ENCODE measurements at places on chromosomes 1 and 21.

- DNase-seq, result no peak
Observed at GRCh38 chr1:234619071-234619480, 9.1 kb upstream of the IRF2BP2 start.

DNA sequence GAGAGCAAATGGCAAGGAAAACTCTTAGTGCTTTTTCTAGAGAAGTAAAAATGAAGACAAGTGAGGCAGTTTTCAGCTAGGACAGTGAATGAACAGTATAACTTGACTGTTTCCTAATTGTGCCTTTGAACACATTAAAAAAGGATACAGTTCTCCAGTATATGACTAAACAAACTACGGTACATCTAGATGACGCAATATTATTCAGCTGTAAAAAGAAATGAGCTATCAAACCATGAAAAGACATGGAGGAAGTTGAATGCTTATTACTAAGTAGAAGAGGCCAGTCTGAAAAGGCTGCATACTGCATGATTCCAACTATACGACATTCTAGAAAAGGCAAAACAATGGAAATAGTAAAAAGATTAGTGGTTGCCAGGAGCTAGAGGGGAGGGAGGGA lies 206.3 kb downstream of the SIPA1L2 start:
- DNase-seq, result no peak

- DNase-seq, result no peak
Observed at GRCh38 chr1:232033285-232033684, 406.7 kb downstream of the DISC1 start.

- DNase-seq, result no peak
Observed at GRCh38 chr1:241598249-241598648, 41.9 kb downstream of the CHML start.

- DNase-seq, result no peak
Observed at GRCh38 chr1:31793086-31793485, 22.7 kb downstream of the SPOCD1 start.

DNA sequence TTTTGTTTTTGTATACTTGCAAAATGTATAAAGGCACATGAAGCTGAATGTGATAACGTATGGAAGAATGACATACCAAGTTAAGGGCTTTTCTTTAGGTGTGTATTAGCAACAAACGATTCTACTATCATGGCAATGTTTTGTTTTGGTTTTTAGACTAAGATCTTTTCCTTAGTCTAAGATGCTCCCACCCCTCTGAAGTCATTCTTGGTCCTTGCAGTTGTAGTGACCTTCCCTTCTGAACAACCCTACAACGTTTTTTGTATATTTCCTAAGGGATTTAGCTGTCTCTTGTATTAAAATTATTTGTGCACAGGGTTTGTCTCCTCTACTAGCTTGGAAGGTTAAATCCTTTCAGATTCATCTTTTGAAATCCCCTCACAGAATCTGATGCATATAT lies 61.0 kb downstream of the SPAG17 start:
- no peak for DNase-seq

- DNase-seq, result no peak
Observed at GRCh38 chr1:184145083-184145482, 93.6 kb downstream of the TSEN15 start.

- DNase-seq, result peak; percentile 43
Observed at GRCh38 chr21:32806810-32807386, 35.3 kb upstream of the PAXBP1 start.

- DNase-seq, result no peak
Observed at GRCh38 chr1:173870252-173871075, 2.3 kb downstream of the ZBTB37 start.

DNA sequence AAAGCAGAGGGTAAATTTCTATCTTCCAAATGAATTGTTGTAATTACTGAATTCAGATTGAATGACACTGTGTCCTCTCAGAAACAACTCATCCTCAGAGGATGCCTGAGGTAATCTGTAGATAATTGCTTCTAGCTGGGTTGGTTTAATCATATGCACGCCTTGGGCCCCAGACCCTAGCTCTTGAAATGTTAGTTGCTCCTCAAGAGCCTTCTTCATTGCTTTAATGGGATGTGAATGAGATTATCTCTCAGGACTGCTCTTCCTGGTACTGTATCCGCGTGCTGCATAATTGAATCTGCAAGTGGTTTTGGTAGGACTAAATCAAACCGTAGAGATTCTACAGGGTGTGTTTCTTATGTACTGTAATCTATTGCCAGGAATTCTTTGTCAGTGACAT lies 569.3 kb upstream of the NEGR1 start:
- DNase-seq, result no peak

DNA sequence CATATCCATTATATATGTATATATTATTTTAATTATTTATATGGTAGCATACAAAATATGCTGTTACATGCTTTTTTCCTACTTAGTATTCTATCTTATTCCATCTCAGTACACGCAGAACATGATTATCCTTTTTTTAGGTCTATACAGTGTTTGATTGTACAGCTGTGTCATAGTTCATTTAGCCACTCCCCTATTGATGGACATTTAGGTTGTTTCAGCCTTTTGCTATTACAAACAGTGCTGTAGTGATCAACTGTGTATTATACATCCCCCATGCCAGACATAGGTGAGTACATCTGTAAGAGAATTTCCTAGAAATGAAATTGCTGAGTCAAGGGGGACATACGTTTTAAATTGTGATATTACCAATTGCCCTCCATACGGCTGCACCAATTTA lies 15.6 kb downstream of the LACTBL1 start:
- DNase-seq, result no peak

- DNase-seq, result no peak
Observed at GRCh38 chr1:171983584-171983983, 142.3 kb downstream of the DNM3 start.

- no peak for DNase-seq
Observed at GRCh38 chr1:2566101-2567045, 10.2 kb downstream of the TNFRSF14 start.

- DNase-seq, result no peak
Observed at GRCh38 chr1:193785850-193786420, 599.5 kb upstream of the B3GALT2 start.

DNA sequence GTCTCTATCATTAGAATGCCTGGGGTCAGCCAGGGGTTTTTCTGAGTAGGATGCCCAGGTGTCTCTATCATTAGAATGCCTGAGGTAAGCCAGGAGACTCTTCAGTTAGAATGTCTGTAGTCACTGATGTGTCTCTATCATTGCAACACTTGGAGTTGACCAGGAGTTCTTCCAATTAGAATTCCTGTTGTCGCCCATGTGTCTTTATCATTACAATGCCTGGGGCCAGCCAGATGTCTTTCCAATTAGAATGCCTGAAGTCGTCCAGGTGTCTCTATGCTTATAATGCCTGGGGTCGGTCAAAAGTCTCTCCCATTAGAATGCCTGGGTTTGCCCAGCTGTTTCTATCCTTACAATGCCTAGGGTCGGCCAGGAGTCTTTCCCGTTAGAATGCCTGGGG lies 55.8 kb downstream of the RNF187 start:
- no peak for DNase-seq

- no peak for DNase-seq
Observed at GRCh38 chr1:176485083-176485482, 22.1 kb downstream of the PAPPA2 start.

DNA sequence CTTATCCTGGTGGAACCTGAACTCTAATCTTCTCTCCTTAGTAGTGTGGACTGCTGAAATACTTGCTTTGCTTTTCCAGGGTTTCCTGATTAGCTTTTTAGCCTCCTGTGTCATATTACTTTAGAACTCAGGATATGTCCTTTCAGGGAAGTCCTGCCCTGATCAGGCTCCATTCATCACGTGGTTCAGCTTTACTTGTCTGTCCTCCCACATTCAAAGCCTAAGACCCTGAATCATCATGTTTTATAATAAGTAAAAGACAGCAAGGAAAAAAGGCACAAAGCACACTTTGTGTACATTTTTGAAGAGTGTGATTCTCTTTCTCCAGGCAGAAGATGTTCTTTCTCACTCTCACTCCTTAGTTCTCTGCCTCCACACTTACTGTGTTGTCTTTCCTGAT lies 70.6 kb downstream of the PATJ start:
- DNase-seq, result no peak

- DNase-seq, result no peak
Observed at GRCh38 chr1:81157686-81158085, 643.0 kb upstream of the ADGRL2 start.

DNA sequence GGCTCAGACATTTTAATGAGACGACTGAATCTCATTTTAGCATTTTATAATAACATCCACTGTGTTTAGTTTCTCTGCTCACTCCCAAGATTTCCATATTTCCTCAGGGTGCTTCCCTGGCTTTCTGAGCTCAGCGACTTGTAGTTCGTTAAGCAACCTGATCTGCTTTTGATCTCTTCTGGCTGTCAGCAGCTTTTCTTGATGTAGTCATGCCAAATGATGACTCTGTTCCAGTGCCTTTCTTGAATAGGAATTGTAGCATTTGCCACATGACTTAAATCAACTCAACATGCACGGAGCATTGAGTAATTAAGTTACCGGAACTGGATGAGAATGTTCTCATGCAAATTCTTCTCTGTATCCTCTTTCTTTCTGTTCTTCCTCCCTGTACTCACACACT lies 246.1 kb downstream of the FMN2 start:
- no peak for DNase-seq

DNA sequence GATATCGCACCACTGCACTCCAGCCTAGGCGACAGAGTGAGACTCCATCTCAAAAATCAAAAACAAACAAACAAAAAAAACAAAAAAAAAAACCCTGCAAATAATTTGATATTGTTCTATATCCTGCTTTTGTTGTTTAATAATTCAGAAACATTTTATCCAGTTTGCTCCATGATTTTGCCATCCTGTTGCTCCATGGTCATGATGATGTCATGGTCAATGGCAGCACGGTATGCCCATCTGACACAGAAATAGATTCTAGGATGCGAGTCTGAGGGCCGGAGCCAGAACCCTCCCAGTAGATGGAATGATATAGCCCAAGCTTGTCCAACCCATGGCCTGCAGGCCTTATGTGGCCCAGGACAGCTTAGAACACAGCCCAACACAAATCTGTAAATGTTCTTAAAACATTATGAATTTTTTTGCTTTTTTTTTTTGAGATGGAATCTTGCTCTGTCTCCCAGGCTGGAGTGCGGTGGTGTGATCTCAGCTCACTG lies 39.8 kb downstream of the EDARADD start:
- no peak for DNase-seq

DNA sequence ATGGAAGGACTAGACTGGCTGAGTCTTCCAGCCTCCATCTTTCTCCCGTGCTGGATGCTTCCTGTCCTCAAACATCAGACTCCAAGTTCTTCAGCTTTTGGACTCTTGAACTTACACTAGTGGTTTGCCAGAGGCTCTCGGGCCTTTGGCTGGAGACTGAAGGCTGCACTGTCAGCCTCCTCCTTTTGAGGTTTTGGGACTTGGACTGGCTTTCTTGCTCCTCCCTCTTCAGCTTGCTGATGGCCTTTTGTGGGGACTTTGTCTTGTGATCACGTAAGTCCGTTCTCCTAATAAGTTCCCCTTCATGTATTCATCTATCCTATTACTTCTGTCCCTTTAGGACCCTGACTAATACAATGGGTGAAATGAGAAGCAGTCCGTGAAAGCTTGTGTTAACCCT lies 196.4 kb downstream of the KAZN start:
- no peak for DNase-seq

GRCh38 chr21:36193200-36193599 lies 36.6 kb downstream of the DOP1B start:
- no peak for DNase-seq

DNA sequence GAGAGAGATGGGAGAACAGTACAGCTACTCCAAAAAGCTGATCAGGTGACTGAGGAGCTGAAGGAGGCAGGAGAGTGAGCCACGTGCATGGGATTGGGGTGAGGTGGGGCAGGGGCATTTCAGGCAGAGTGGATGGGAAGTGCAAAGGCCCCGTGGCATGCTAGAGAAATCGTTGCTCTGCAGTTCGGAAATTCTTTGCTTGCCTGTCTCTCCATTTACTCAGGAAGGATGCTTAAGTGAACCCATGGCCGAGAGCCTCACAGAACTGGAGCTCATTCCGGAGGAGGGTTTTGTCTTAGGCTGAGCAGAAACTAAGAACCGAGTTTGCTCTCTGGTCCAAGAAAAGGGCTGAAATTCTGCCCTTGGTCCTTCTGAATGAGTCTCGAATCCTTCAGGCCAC lies 139.8 kb upstream of the TMEM51 start:
- no peak for DNase-seq

- no peak for DNase-seq
Observed at GRCh38 chr1:2128189-2128901, 66.2 kb downstream of the FAAP20 start.

- no peak for DNase-seq
Observed at GRCh38 chr1:151948506-151948905, 39.2 kb upstream of the THEM4 start.

GRCh38 chr1:214638459-214638807 lies 35.4 kb downstream of the CENPF start:
- DNase-seq, result no peak

GRCh38 chr1:200184196-200184595 lies 156.7 kb downstream of the NR5A2 start:
- no peak for DNase-seq

DNA sequence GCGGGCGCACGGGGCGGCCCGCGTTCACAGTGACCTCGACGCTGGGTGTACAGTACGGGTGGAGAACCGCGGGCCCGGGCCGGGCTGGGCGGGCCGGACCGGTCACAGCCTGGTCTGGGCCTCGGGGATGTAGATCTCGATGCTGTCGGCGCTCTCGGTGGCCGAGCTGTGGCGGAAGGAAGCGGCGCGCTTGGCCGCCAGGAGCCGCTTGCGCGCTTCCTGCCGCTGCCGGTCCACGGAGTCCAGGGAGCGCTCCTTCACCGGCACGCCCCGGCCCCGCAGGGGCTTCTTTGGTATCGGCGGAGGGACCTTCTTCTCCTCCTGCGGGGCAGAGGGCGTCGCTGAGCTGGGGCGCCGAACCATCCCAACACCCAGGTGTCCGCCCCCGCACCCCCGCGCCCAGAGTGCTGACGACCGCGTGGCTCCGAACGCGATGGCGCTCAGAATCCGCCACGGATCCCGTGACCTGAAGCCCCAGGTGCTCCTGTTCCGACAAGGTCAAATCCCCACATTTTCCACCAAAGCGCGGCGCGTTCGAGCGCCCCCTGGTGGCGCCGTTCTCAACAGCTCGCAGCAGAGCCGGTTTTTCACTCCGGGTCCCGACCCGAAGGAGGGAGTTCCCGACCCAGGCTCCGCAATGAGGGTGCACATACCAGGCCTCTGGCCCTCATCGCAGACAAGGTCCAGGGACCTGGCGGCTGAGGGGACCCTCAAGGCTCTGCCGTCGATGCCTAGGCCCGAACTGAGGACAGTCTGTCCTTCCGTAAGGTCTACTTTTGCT lies 6.6 kb upstream of the SMIM12 start:
- peak; percentile 94 for DNase-seq

- no peak for DNase-seq
Observed at GRCh38 chr21:26597031-26597430, 23.9 kb upstream of the CYYR1 start.

All from activated naive CD4-positive, alpha-beta T cell treated with anti-CD3 and anti-CD28 coated beads, Interleukin-2, amount 50 U/mL, for 16 hours (primary cell).